Activated T-helper 2 cell treated with anti-CD3 and anti-CD28 coated beads, Interferon-gamma antibody, Interleukin-2, Interleukin-4, amounts not matched to agents 10 μg/mL and 5 μg/mL and 100 μg/mL, durations not matched to agents 14 hours and 24 hours and 36 hours (primary cell): ENCODE measurements at places on chromosomes 1 and 21. TPM values are rescaled to one million over a fixed set of nuclear protein-coding genes. Genes with fewer than 3 reads are reported as not detected.

The LRRC40 gene
- total RNA-seq: 23.3 and 23.4 TPM in 2 replicates

The PLA2G2C gene
- total RNA-seq: 0.30 TPM in 1 of 2 replicates, not detected in the other

The HRNR gene
- not detected in 2 replicates for total RNA-seq

The CELA3B gene
- not detected in 2 replicates for total RNA-seq

The PIAS3 gene
- 21.1 and 21.3 TPM in 2 replicates for total RNA-seq

The ITLN2 gene
- not detected in 2 replicates for total RNA-seq

The SRRM1 gene
- 212 and 223 TPM in 2 replicates for total RNA-seq

The FCRLA gene
- total RNA-seq: not detected in 2 replicates

The OR14I1 gene
- total RNA-seq: not detected in 2 replicates

The S100A8 gene
- not detected in 2 replicates for total RNA-seq

The HPDL gene
- 26.8 and 29.0 TPM in 2 replicates for total RNA-seq

The S1PR1 gene
- 71.0 and 73.0 TPM in 2 replicates for total RNA-seq

The RGS13 gene
- total RNA-seq: not detected in 2 replicates

The GRIK1 gene
- not detected in 2 replicates for total RNA-seq

The AIDA gene
- 41.9 and 45.7 TPM in 2 replicates for total RNA-seq

The ATP1A4 gene
- 0.41 and 0.55 TPM in 2 replicates for total RNA-seq
